ENCODE measurements at places on chromosomes 13 and 19.

GRCh38 chr19:14479975-14480699 lies 5.0 kb upstream of the PTGER1 start:
- DNase-seq = peak; percentile 52

GRCh38 chr19:18348171-18348570 lies 7.8 kb downstream of the PGPEP1 start:
- no peak for DNase-seq

GRCh38 chr19:8821748-8822241 lies 10.3 kb downstream of the ZNF558 start:
- no peak for DNase-seq

- DNase-seq = no peak
Measured at GRCh38 chr13:48731957-48732569, 78.3 kb downstream of the CYSLTR2 start.

DNA sequence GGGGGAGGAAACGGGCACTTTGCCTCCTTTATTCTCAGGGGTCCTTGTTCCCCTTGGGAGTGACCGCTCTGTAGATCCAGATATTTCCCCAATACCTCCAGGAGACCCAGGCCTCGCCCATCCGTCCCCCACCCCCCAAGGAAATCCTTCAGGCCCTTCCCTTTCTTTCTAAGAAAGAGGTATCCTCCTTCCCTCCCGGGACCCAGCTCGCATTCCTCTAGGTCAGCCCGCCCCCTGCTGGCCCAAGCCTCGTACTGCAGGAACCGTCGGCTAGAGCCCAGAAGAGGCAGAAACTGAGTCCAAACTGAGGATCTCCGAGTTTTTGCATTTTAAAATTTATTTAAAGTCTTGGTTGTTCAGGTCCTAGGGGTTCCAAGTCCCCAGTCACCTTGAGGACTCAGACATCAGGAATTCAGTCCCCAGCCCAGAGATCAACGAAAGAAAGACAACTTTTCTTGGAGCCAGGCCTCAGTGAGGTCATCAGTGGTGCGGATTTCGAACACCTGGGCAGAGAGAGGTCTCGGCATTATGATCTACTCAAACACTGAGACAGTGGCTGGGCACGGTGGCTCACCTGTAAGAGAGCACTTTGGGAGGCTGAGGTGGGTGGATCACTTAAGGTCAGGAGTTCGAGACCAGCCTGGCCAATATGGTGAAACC lies 7.5 kb upstream of the LRFN1 start:
- DNase-seq = peak; percentile 59

DNA sequence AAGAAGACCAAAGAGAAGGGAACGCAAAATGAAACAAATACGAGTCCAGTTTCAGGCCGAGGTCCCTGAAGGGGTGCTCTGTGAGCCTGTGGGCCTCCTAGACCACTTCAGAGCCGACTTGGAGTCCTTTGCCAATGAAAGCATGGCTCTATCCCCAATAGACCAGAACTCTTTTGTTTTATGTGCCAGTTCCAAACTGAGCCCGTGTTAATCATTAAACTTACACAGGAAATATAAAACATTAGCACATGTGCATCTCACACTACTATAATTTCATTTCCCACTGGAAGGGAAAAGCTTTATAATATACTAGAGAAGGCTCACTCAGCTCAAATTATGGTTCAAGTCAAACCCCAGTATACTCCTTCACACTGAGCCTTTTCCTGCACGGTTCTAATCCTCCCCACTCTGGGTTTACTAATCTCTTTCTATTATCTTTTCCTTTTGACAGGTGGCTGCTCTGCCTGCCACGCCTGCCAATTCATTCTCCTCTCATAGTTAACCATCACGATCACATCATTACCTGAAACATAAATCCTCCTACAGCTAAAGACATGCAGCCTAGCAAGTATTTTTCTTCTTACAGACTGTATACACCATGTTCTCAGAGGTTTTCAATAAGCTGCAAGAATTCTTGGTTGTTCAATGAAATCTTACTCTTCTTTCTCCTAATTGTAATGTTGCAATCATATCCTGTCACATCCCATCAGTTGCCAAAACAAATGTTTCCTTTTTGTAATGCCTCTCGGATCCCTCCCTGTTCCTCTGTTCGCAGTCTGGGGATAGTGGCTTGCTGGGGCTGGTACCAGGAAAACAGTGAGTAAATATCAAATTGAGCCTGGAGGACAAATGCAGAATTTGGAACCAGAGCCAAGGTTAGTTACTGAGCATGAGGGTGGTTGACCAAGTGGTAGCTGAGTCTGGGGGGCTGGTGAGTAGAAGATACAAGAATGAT lies 18.8 kb upstream of the WASF3 start:
- DNase-seq = no peak

GRCh38 chr19:19613506-19613905 lies 5.0 kb downstream of the PBX4 start:
- DNase-seq = no peak

- DNase-seq = no peak
Measured at GRCh38 chr13:57582032-57582431, 49.5 kb upstream of the PCDH17 start.

- DNase-seq = peak; percentile 91
Measured at GRCh38 chr19:10762656-10763055, 44.8 kb downstream of the DNM2 start.

DNA sequence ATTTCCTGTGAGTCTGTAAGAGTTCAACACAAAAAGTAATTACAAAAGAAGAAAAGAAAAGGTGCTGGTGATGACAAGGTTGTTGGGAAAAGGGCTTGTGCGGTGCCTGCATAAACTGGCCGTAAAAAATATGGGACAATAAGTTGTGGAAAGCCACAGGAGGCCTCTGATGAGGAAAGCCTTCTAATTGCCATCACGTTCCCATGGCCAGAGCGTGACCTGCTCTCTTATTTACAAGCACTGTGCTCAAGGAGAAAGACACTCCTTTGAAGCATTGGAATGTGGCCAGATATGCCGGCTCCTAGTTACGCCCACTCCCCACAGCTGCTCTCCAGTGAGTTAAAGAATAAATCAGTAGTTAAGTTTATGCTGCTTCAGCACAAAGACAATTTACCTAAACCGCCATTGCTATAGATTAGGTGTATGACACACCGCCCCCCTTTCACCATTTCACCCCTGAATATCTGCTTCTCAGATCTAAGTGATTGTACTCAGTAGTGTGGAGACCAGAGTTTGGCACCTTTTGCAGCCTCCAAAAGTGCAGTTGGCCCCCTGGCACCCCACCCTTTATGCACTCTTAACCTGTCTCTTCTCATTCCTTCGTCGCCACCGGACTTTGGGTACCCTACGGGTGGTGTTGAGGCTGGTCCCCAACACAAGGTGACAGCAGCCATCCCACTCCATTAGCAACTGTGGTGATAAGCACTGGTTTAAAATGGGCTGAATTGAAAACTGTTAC lies 8.1 kb upstream of the PGLYRP1 start:
- no peak for DNase-seq

- DNase-seq = peak; percentile 23
Measured at GRCh38 chr19:33397536-33398360, 24.2 kb downstream of the CEBPG start.

GRCh38 chr13:27967736-27968315 lies 1.3 kb downstream of the CDX2 start:
- DNase-seq = no peak

DNA sequence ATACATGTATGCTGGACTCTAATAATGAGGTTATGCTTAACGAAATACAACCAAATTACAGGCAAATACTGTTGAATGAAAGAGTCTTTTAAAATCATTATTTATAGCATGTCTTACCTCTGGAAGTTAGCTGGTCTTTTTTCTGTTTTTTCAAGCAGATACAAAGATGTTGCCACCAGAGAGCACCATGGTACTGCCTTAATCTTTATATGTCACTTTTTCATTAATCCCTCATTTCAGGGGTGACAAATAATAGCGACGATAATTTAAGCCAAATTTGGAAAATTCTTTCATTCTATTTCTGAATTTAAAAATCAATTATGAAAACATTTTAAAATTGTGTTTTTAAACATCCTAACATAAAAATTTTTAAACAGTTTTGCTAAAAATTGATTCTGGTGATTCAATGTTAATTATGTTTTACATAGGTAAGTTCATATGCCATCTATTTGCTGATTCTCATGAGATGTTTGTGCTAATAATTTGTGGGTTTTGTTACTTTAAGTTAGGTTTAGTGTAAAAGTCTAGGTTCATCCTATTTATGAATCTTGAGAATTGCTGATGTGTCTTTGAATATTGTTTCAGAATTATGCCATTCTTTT lies 379.3 kb upstream of the SGCG start:
- DNase-seq = no peak

- DNase-seq = no peak
Measured at GRCh38 chr13:46679369-46680120, 117.4 kb downstream of the ESD start.

- no peak for DNase-seq
Measured at GRCh38 chr13:109647053-109647452, 139.3 kb downstream of the IRS2 start.

DNA sequence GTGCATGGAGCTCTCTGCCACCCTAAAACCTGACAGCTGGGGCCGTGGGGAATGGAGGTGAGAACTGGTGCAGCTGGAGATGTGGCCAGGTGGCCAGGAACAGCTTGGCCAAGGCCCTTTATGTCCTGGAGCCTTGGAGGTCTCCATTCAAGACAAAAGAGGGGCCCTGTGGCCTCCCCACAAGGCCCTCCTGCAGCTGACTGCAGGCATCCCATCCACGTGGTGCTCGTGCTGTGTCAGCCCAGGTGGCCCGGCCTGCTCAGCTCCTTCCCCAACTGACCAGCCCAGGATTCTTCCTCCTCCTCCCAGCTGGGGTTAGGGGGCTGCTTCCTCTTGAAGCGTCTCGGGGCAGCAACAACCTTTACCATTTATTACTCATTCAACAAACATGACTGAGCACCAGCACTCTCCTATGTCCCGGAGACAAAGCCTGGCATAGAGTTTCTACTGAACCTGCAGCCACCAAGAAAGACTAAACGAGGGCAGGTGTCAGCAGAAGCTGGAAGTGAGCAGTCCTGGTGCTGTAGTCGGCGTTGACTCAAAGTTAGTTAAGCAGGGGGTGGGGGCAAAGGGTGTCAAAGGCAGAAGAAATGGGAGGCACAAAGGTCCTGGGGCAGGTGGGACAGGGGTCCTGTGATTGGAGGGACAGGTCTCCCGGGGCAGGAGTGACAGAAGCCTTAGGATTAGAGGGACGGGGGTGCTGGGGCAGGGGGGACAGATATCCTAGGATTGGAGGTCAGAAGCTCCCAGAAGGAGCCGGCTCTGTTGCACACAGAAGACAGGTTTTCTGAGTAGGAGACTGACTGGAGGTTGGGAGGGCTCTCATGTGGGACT lies 23.3 kb upstream of the C13orf46 start:
- DNase-seq = peak; percentile 10

- peak; percentile 41 for DNase-seq
Measured at GRCh38 chr13:49690133-49690994, 922 bp downstream of the EBPL start.

DNA sequence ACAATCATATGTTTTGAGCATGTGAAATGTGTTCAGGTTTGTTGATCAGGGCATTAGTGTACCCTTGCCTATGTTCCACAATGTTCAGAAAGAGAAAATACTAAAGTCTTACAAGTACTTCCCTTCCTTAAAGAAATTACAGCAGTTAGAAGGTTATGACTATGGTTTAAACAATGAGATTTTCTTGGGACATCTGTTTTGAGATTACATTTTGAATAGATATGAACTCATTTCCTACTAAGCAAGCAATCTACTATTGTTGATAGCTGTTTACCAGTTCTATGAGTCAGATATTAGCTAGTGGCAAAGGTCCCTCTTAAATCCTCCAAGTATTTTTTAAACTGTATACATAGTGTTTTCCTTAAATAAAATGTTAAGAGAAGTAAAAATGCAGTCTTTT lies 241.3 kb downstream of the DACH1 start:
- DNase-seq = no peak

DNA sequence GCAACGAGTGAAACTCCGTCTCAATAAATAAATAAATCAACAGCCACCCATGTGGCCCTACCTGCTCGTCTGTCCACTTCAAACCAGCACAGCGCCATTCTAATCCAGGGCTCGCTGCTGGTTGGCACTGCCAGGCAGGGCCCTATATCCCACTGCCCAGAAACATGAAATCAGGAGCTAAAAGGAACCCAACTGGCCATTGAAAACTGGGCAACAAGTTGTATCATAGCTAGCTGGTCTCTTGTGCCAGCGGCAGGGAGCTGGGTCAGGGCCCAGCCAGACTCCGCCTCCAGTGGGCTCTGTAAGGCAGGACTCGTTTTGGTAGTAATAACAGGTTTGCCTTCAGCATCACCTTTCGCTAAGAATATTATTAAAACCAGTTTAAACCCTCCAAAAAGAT lies 39.3 kb downstream of the GGACT start:
- DNase-seq = no peak

DNA sequence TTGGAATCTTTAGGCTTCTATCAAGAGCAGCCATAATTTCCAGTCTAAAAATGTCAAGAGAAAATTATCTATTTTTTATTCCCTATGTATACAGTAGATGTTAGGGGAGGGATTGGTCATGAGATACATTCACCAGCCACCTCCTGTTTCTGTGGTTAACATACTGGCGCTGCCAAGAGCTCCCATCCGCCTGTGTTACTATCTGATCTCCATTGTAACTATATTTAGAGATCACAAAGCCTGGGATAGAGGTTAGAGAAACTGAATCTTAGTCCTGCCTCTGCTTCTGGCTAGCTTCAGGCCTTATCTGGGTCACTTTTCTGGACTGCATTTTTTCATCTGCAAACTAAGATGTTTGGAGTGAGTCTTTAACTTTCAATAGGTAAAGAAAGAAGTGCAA lies 46.3 kb downstream of the POLR1D start:
- no peak for DNase-seq

- no peak for DNase-seq
Measured at GRCh38 chr19:16113727-16114126, 2.0 kb downstream of the RAB8A start.

- DNase-seq = no peak
Measured at GRCh38 chr19:41364524-41365391, 809 bp upstream of the B9D2 start.

DNA sequence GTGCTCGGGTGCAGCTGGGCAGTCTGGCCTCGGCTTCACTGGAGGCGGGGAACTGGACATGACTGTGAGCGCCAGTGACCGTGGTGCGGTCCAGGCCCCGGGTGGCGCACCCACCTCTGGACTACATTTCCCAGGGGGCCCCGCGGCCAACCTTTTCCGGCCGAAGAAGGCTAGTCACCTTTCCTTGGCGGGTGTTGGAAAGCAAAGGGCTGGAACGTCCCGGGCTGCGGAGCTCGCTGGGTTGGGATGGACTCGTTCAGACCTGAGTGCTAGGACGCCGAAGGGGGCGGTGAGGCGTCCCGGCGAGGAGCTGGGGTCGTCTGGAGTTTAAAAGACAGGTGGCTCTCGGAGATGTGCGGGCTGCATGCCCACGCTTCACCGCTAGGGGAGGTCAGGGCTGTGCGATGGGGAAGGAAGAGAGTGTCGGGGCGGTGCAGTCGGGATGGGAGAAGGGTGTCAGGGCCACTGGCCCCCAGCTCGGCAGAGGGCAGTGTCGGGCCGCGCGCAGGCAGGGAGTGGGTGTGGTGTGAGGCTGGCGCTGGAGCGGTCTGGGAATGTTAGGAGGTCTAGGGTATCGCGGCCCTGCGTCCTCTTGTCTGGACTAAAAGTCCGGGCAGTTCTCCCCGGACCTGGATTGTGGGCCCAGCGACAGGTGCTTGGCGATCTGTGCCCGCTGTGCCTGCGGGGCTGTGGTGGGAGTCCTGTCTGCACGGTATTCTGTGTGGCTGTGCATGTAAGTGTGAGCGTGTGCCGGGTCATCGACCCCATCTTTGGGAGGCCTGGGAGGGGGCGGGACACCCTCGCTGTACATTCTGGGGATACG lies 57.1 kb downstream of the ZNF568 start:
- peak; percentile 82 for DNase-seq
